ENCODE measurements at places on chromosomes 1 and 21. TPM values are rescaled to one million over a fixed set of nuclear protein-coding genes. Genes with fewer than 3 reads are reported as not detected.

The ITGB2 gene
- polyA plus RNA-seq: not detected

The CD48 gene
- polyA plus RNA-seq: 0.03 TPM

The CAMK1G gene
- polyA plus RNA-seq: 3.0 TPM

The ACTN2 gene
- polyA plus RNA-seq: 0.07 TPM

The PADI1 gene
- polyA plus RNA-seq: not detected

The TNFAIP8L2 gene
- not detected for polyA plus RNA-seq

The ALX3 gene
- polyA plus RNA-seq: not detected

The SAMSN1 gene
- not detected for polyA plus RNA-seq

DNA sequence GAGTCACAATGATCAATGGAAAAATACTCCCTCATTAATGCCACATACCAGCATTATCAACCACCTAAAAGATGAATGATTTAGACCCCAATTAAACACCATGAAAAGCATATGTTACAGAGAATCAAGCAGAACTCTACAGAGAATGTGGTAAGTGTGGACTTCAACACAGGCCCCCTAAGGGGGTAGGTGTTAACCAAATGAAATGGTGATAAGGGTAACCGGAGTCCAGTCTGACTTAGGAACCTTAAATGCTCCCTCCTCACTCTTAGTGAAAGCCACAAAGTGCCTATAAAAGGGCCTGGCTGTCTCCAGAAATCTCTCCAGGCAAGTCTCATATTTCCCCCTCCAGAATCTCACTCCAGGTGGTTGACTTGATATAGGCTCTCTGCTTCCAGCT, 149.2 kb upstream of the FOXD3 start:
- DNase-seq: no peak

DNA sequence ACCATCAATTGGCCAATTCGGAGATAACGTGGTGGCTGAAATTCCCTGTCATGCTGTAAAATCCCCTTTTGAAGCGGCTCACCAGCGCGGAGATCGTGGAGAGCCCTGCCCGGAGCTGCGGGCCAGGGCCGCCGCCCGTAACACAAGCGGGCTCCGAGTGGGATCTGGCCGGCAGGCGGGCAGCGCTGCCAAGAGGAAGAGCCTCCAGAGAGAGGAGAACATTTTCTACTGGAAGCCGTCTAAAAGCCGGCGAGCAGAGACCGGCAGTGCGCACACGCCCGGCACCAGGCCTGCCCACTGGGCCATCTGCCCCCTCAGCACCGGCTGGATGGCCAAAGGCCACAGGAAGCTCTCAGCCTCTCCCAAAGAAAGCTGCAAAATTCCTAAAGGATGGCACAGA, 15.5 kb downstream of the SSBP3 start:
- no peak for DNase-seq

DNA sequence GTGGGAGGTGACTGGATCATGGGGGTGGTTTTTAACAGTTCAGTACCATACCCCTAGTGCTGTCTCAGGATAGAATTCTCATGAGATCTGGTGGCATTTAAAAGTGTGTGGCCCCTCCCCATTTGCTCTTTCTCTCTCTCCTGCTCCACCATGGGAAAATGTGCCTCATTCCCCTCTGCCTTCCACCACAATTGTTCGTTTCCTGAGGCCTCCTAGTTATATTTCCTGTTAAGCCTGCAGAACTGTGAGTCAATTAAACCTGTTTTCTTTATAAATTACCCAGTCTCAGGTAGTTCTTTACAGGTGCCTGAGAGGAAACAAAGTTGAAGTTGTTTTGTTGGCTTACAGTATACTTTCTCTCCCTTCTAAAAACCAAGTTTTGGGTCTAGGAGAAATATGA, 23.1 kb upstream of the SLC22A15 start:
- DNase-seq: no peak

GRCh38 chr1:42680055-42680454, 2.2 kb upstream of the YBX1 start:
- no peak for DNase-seq

DNA sequence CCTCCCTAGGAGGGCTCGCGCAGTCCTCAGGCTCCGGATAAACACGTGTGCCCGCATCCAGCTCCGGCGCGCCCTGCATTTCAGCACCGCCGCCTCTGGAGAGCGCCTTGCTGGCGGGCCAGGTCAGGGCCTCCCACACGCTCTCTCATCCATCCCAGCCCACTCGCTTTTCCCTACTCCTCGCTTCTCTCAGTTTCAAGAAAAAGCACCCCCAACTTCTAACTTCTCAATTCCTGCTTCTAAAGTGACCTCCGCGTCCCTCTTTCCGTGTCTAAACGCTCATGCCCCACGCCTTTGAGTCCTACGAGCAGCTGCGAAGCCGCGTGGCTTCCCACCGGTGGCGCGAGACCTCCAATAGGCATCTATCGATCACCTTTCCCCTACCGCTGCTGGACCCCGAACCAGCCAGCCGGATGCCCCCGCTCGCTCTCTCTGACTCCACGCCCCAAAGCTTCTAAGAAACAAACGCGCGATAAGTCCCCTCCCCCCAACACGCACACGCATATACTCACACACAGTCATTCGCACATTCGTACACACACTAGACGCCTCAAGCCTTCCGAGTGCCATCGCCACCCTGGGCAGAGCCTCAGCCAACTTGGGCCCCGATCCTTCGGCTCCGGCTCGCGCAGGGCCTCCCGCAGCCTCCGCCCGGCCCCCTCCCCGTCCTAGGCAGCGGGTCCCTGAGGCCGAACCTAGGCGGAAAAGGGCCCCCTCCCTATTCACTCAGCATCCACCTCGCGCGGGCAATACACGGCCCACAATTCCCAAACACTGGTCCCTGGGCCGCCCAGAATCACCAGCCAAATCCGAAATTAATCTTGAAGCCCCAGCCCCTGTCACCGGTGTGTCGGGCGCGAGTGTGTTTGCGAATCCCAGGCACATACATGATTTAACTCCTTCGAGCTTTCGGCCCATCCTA, 1.1 kb downstream of the NMNAT2 start:
- DNase-seq: peak; percentile 57

GRCh38 chr1:169858467-169858866, 35.2 kb downstream of the SCYL3 start:
- peak; percentile 27 for DNase-seq

DNA sequence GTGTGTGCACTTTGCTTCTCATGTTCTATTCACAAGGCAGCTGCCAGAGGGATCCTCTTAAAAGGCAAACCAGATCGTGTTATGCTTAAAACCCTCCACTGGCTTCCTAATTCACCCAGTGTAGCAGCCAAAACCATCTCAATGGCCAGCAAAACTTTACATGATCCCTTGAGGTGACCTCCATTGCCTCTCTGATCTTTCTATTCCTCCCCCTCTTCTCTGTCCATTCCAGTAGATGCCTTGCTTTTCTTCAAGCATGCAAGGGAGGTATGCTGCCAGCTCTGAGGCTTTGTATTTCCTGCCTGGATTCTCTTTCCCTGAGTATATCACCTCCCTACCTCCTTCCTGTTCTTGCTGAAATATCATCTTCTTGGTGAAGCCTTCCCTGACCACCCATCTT, 93.2 kb upstream of the KCNK2 start:
- peak; percentile 82 for DNase-seq

DNA sequence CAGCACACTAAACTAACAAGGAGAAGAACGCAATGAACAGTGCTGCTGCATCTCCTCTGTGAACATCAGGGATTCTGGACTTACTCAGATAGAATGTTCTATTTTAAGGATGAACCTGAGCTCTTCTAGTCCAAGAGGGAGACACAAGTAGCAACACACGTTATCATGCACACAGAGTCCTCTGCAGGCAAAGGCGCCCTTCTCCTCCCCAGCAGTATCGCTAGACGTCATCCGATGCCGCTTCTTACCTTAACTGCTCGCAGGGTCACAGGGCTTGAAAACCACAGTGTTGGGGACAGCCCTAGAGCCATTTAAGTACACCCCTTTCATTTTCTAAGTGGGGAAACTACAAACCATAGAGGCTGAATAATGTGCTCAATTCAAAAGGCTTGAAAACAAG, 74.5 kb downstream of the HIVEP3 start:
- DNase-seq: no peak

DNA sequence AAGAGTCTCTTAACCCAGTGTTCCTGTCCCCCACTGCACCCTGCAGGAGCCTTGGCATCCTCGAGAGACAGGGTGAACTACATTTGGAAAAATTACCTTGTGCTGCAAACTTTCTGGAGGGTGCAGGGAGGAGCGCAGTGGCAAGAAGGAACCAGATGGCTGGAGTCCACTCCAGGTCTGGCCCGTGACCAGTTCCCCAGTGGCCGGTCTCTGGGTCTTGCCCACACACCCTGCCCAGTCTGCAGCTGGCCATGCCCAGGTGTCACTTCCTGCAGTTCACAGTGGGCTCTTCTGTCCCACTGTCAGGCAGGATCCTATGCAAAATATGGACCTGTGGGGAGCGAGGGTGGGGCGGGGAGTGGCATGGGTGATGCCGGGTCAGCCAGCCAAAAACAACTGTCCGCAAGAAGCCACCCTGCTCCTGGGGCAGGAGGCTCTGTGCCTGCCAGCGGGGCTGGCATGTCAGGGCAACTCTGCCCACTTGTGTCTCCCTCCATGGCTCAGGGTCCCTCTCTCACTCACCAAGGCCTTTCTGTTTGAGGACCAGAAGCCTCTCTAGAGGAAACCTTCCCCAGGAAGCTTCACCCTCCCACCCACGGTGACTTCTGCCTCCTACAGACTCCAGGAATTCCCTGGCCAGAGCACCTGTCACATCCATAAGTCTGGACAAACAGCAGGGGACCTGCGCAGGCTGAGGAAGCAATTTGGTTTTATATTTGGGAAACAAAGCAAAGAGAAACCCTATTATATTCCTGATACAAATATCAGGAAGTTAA, 55.6 kb downstream of the KIF21B start:
- DNase-seq: no peak

DNA sequence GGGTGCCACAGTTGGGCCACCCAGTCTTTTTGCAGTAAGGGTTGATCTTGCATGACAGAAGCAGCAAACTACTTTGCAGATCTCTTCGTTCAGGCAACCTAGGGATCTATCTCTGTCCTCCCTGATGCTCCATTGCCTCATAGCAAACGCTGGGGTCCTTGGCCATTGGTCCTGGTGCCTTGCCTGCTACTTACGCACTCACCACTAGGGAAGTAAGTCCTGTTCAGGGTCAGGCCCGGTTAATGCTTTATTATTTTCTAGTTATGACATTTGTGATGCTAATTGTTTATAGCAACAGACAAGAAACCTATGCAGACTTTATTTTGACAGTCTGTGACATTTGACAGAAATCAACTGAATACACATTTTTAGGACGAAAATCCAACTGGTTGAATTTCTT, 326.5 kb upstream of the FMN2 start:
- DNase-seq: no peak

GRCh38 chr21:14876524-14876840, 188.3 kb downstream of the NRIP1 start:
- no peak for DNase-seq

GRCh38 chr1:116572771-116573430, 2.1 kb upstream of the CD58 start:
- DNase-seq: no peak

GRCh38 chr1:198337886-198338285, 181.1 kb downstream of the NEK7 start:
- no peak for DNase-seq

DNA sequence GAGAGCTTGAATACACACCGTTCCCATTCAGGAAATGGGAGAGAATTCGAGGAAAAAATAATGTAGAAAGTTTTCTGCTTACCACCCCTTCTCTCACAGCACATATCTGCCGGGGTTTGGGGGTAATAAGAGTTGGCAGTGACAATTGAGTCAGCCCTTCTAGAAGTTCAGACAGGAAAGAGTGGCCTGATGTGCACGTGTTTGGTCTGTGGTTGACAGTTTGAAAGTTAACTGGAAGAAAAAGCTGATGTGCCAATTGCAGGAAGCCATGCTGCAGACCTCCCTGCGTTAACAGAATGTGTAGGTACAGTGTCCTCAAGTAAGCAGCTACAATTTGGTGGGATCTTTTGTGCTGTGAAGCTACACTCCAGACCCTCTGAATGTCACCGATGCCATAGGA, 50.9 kb downstream of the DHX9 start:
- peak; percentile 3 for DNase-seq

DNA sequence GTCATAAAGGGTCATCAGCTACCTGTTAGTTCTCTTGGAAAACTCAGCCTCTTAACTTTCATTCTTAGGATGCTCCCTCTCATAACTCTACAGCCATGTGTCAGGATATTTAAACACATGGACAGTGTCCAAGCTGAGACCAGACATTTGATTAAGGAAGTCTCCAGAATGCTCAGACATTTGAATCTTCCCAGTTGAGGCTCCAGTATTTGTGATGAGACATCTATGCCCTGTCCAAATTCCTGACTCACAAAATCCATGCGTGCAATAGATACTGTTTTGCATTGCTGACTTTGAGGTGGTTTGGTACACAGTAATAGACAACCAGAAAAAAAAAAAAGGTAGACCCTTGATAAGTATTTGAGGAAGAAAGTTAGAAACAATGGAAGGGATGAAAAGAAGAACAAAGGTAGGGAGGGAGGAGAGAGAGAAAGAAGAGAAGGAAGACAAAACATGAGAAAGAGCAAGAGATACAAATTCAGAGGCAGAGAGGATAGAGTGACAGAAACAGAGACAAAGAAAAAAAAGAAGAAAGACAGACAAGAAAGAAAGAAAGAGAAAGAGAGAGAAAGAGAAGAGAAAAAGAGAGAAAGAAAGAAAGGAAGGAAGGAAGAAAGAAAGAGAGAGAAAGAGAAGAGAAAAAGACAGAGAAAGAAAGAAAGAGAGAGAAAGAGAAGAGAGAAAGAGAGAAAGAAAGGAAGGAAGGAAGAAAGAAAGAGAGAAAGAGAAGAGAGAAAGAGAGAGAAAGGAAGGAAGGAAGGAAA, 275.5 kb upstream of the PRMT6 start:
- no peak for DNase-seq

GRCh38 chr1:99613716-99614115, 32.2 kb upstream of the PALMD start:
- peak; percentile 9 for DNase-seq

DNA sequence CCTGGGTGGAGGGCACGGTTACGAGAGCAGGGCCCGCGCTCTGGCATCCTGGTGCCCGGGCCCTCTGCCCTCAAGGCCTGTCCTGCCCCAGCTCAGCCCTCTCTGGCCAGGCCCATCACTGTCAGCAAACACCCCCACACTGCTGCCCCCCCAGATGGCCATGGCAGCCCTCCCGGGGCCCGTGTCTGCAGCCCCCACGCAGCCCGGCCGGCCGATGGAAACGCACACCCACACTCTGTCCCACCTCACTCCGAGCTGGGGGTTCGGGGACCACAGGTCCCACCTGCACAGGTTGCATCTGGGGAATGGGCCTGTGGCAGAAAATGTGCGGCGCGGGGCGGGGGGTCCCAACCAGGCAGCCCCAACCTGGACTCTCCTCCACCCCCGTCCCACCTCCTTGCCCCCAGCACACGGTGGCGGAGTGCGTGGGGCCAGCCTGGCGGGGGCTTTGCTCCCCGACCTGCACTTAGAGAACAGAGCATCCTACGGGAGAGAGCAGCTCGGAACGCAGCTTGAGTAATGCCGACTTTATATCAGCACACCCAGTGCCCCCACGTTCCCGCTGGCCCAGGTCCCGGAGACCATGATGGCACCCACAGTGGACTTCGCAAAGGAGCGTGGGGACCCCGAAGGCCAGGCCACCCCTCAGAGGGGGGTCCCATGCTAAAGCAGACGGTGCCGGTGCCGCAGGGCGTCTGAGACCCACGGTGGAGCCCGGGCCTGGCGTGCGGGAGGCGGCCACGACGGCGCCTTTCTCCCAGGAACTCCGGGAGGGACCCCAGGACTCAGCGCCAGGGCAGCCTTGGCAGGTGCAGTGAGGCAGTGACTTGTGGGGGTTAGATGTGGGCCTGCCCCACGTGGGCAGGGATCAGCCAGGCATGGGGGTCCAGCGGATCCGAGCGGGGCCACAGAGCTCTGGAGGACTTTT, 7.5 kb upstream of the RNF223 start:
- no peak for DNase-seq

- DNase-seq: peak; percentile 65
Measured at GRCh38 chr1:85952460-85952859, 204.1 kb downstream of the COL24A1 start.

All from fibroblast of lung (primary cell).